ENCODE measurements at places on chromosomes 4 and X. TPM values are rescaled to one million over a fixed set of nuclear protein-coding genes. Genes with fewer than 3 reads are reported as not detected.

DRD5 gene
- total RNA-seq: not detected

ARAP2 gene
- total RNA-seq: 295 TPM

DNA sequence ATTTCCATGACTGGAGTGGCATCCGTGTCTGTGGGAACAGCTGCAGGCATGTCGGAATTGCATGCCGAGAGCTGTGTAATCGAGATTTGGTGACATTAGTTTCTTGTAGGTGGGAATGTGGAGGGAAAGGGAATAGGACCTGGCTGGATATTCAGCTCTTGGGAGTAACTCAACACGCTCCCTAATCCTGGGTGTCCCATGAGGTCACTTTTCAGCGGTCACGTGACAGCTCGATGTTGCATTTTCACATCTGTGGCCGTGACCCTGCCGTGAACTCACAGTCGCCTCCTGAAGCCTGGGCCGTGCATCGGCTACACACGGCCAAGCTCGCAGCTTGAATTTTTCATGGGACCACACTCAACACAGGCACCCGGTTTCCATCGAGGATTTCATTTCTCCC lies 25.8 kb upstream of the PSAPL1 start:
- H3K27ac ChIP-seq: no peak overlapping the region
- H3K36me3 ChIP-seq: no peaks in the 10 kb centered on the region

- H3K36me3 ChIP-seq: no peaks in the 10 kb centered on the region
- H3K27me3 ChIP-seq: no peaks in the 10 kb centered on the region
- H3K4me3 ChIP-seq: no peak overlapping the region
- H3K27ac ChIP-seq: no peak overlapping the region
Measured at GRCh38 chrX:77003530-77003929, 443.7 kb upstream of the FGF16 start.

- no peaks in the 10 kb centered on the region for H3K27me3 ChIP-seq
- H3K36me3 ChIP-seq: peaks cover 89% of the 10 kb centered on the region
- H3K4me1 ChIP-seq: peaks cover 6% of the 10 kb centered on the region
Measured at GRCh38 chrX:149495573-149496071, 9.5 kb downstream of the IDS start.

DNA sequence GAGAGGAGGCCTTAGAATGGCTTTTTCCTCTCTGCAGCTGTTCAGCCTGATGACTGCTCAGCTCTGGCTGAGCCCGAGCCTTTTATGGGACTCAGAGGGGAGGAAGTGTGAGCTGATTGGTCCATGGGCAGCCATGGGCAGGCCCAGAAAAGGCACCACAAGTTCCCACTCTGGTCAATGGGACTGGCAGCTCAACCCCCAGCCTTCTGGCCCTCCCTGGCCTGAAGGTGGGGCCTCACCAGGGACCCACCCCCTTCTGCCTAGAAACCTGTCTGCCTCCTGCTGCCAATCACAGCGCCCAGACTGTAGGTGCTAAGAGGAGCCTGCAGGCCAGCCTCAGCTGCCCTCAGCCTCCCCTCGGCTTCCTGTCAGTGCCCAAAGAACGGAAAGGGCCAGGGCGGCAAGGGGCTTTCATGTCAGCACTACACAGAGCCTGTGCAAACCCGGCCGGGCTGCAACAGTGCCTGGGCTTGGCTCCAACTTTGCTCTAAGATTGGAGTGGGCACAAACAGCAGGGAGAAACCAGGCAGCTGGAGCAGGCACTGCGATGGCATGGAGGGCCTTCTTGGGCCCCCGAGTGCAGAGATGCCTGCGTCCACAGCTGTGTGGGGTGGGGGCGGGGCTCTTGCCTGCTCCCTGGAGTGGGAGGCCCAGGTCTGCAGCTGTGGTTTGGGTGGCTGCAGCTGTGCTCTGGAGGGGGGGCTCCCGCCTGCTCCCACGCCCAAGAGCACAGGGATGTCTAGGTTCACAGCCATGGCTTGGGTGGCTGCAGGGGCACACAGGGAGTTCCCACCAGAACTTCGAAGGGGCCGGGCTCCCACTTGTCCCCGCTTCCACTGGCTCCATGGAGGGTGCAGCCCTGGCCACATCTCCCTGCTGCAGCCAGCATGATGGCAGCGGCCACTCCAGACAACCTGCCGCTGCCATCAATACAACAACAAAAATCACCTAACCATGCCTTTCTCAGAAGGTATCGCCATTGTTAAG lies 92.6 kb downstream of the NXF2 start:
- no peak overlapping the region for H3K4me3 ChIP-seq
- no peak overlapping the region for H3K27ac ChIP-seq
- H3K27me3 ChIP-seq: no peaks in the 10 kb centered on the region
- peaks cover 4% of the 10 kb centered on the region for H3K4me1 ChIP-seq
- peak; percentile 53 for DNase-seq

- H3K36me3 ChIP-seq: no peaks in the 10 kb centered on the region
- H3K4me1 ChIP-seq: no peaks in the 10 kb centered on the region
- H3K27me3 ChIP-seq: no peaks in the 10 kb centered on the region
- no peak overlapping the region for H3K4me3 ChIP-seq
- no peak for DNase-seq
- H3K27ac ChIP-seq: no peak overlapping the region
Measured at GRCh38 chr4:54767376-54767775, 109.6 kb downstream of the KIT start.

GRCh38 chr4:56859841-56860240 lies 38.3 kb upstream of the SPINK2 start:
- no peak overlapping the region for H3K4me3 ChIP-seq
- no peak for DNase-seq
- no peaks in the 10 kb centered on the region for H3K36me3 ChIP-seq
- H3K4me1 ChIP-seq: peaks cover 4% of the 10 kb centered on the region
- H3K27me3 ChIP-seq: no peaks in the 10 kb centered on the region

Data from natural killer cell (primary cell).